Stimulated activated CD8-positive, alpha-beta memory T cell treated with anti-CD3 and anti-CD28 coated beads, Interleukin-12 subunit alpha, Interleukin-12 subunit beta, amount 100 ng/mL, for 4 hours (primary cell): ENCODE measurements at places on chromosomes 5 and 9.

DNA sequence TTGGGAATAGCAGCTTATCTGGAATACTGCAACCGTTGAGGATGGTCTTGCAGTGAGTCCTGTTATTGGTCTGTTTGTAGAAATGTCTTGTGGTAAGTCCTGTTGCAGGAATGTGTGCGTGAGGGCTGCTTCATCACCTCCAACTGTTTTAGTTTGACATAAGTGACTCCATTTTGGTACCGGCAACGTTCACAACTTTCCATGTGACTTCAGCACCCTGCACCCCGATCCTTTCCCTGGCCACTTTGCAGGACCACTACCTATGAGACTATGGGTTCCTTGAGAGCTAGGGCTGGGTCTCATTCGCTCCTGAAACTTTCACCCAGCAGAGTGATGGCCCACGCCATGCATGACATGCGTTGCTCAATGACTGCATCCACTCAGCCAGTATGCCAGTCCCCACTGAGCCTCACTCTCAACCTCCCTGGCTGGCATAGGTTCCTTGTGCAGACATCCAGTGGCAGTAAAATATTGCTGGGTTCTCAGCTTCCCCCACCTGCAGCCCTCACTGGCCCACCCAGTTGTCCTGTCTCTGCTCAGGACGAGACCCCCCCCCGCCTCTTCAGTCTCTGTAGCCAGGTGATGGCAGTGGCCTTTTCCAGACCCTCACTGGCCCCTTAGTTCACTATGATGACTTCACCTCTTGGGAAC is 8.0 kb downstream of the SURF6 start:
- no peak for DNase-seq

GRCh38 chr5:105903069-105903468 is 1767.7 kb downstream of the EFNA5 start:
- no peak for DNase-seq

DNA sequence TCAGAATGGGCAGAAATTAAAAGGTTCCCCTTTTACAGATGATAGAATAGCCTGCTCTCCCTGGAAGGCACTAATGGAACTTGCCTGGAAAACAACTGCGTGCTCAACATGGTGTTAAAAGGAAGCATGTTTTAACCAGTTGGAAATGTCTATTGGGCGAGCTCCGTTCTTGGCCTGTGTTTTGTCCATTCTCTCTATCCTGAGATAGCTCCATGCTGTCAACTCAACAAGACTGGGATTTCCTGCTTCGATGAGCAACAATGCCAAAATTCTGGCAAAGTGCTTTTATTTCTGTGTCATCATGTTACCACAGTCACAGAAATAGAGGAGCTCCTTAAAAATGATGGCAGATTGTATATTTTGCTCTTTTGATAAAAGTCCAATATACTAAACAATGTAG is 198.3 kb downstream of the PLK2 start:
- DNase-seq = no peak

GRCh38 chr5:91443761-91444467 is 60.8 kb upstream of the ARRDC3 start:
- no peak for DNase-seq

- DNase-seq = no peak
These were observed 45.7 kb downstream of the SEMA5A start for GRCh38 chr5:9500193-9500592.

DNA sequence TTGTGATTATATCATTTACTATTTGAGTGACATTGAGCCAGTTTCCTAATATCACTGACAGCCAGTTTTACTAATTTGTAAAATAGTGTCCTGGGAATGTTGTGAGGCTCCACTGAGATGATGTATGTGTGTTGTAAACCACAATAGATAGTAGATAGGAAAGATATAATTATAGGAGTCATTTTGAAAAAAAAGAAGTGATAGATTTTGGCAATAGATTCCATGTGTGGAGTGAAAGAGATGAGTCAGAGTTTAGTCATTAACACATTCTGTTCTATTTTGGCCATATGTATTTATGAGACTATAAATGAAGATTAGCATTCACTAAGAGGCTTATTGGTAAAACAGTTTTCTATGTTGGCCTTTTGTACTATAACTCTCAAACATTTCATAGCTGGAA is 388.2 kb downstream of the FAM170A start:
- DNase-seq = no peak

GRCh38 chr5:40813698-40814281 is 15.6 kb upstream of the PRKAA1 start:
- DNase-seq = no peak

DNA sequence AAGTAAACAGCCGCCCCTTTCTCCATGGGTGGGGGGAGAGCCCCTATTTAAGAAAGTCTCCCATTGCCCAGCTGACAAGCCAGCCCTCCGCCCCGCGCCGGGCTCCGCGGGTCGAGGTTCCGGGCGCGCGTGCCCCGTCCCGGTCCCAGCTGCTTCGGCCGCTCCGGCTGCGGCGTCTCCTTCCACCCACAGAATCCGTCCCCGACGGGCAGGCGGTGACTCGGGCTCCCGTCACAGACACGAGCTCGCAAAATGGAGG is 223 bp downstream of the NR3C1 start:
- no peak for DNase-seq

DNA sequence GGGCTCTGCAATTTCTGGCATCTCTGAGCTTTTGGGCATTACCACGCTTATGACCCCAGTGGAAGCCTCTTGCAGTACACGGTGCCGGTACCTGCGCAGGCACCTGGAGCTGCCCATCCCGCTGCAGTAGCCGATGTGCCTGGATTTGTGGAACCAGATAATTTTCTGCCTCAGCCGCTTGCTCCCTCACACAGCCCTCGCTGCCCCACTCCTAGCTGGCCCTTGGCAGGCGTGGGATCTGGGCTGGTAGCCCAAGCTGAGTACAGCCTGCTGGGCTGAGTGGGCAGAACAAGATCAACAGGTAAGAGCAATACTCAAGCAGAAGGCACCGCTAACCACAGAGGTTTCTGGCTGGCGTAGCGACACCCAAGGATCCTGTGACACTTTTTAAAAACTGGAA is 1808.8 kb upstream of the ACO1 start:
- no peak for DNase-seq

DNA sequence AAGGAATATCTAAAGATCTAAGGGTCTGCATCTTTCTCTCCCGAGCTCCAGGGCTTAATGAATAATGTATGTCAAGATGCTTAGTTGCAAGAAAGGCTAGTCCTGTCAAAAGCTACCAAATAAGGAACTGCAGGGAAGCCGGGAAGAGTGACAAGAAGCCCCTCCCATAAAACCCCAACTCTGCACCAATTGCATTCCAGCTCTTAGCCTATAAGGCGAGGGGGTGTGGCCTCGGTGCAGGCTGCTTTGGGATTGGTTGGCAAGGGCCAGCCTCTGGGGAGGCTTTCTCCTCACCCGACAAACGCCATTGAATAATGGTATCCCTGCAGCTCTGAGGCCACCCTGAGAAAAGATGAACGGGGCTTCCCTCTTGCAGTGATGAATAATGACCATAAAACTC is 416.9 kb downstream of the RAB3C start:
- DNase-seq = no peak

- no peak for DNase-seq
These were observed 18.0 kb downstream of the IL5 start for GRCh38 chr5:132525299-132525724.
